Activated naive CD4-positive, alpha-beta T cell treated with anti-CD3 and anti-CD28 coated beads, Interleukin-2, amount 10 ng/mL, durations not matched to agents 7 days and 5 days (primary cell): ENCODE measurements at places on chromosomes 1 and 21.

- DNase-seq: no peak
- no peaks in the 10 kb centered on the region for H3K27me3 ChIP-seq
- H3K4me1 ChIP-seq: no peaks in the 10 kb centered on the region
- no peak overlapping the region for H3K27ac ChIP-seq
- peaks cover 4% of the 10 kb centered on the region for H3K36me3 ChIP-seq
Observed at GRCh38 chr1:91655912-91656449, 155.3 kb downstream of the CDC7 start.

DNA sequence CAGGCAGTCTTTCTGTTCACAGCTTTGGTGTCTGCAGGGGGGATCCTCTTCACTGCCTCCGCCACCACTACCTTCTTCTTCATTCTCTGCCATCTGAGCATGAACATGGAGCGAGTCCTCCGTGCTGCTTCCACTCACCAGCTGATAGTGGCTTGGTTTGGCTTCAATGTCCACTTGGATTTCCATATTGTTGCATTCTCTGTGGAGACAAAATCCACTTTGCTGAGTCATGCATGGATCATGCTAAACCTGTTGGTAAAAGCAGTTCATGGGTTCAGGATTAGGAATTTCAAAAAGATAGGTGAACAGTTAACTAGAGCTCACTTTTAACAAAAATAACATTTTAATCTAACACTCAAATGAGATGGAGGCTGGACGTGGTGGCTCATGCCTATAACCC lies 27.5 kb downstream of the RNF19B start:
- no peak overlapping the region for H3K27ac ChIP-seq
- no peak overlapping the region for H3K4me3 ChIP-seq
- no peak for DNase-seq
- peaks cover 40% of the 10 kb centered on the region for H3K36me3 ChIP-seq
- no peaks in the 10 kb centered on the region for H3K27me3 ChIP-seq

GRCh38 chr1:87169263-87169910 lies 159.3 kb upstream of the LMO4 start:
- peaks cover 16% of the 10 kb centered on the region for H3K27me3 ChIP-seq
- H3K27ac ChIP-seq: no peak overlapping the region
- no peaks in the 10 kb centered on the region for H3K4me1 ChIP-seq
- H3K36me3 ChIP-seq: no peaks in the 10 kb centered on the region
- no peak for DNase-seq

- H3K27ac ChIP-seq: no peak overlapping the region
- no peaks in the 10 kb centered on the region for H3K4me1 ChIP-seq
- H3K4me3 ChIP-seq: no peak overlapping the region
- H3K36me3 ChIP-seq: no peaks in the 10 kb centered on the region
- peaks cover 55% of the 10 kb centered on the region for H3K27me3 ChIP-seq
Observed at GRCh38 chr1:14738647-14739046, 140.2 kb downstream of the KAZN start.

GRCh38 chr1:74579425-74579824 lies 67.0 kb upstream of the LRRC53 start:
- no peak for DNase-seq
- no peak overlapping the region for H3K27ac ChIP-seq
- no peak overlapping the region for H3K4me3 ChIP-seq
- H3K36me3 ChIP-seq: no peaks in the 10 kb centered on the region
- peaks cover 3% of the 10 kb centered on the region for H3K27me3 ChIP-seq

DNA sequence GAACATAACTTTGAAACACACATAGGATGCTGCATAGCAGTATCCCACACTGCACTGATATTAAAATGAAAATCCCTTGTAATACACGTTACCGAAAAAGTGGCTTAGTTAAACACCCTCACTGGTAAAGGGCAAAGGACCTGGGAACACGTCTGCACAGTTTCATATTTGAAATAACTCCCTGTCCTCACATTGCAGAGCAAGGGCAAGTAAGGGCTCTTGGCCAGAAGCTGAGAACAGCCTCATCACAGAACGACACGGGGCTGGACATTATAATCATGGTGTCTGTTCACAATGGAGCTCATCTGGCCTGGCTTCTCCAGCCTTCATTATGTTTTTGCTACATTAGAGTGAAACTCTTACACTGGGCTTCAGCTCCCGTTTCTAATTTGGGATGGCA lies 207.0 kb downstream of the PCP4 start:
- H3K27me3 ChIP-seq: no peaks in the 10 kb centered on the region
- no peak for DNase-seq
- H3K27ac ChIP-seq: no peak overlapping the region
- H3K4me3 ChIP-seq: no peak overlapping the region

DNA sequence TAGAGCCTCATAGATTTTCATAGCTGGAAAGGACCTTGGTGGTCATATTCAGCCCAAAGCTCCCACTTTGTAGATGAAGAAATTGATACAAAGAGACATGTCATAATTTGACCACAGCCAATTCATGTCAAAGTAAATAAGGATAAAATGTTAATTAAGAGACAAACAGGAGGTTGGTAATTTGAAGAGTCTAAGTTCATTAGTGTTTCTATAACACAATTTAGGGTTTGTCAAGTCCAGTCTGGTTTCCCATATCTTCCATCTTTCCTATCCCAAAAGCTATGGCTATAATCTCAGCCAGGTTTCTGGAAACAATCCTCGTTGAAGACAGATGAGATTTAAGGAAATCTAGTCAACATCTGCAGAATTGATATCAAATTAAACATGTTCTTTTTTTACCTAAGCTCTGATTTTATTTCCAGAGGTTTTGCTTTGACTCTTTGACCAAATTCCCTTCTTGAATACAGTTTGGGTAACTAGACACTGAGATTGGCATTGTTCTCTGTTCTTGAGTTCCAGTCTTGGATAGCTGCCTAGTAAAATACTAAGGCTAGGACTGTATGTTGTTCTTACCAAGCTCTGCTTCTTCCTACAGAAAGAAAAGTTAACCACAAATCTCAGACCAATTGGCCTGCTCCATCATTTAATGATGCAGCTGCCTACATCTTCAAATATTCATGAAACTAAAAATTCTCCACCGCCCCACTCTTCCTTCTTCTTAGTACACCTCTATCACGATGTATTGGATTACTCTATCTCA lies 62.0 kb downstream of the SLC44A5 start:
- H3K27me3 ChIP-seq: no peaks in the 10 kb centered on the region
- H3K36me3 ChIP-seq: no peaks in the 10 kb centered on the region
- H3K27ac ChIP-seq: no peak overlapping the region
- no peak for DNase-seq
- H3K4me3 ChIP-seq: no peak overlapping the region
